H1 (cell line): ENCODE measurements at places on chromosomes 4 and X.

DNA sequence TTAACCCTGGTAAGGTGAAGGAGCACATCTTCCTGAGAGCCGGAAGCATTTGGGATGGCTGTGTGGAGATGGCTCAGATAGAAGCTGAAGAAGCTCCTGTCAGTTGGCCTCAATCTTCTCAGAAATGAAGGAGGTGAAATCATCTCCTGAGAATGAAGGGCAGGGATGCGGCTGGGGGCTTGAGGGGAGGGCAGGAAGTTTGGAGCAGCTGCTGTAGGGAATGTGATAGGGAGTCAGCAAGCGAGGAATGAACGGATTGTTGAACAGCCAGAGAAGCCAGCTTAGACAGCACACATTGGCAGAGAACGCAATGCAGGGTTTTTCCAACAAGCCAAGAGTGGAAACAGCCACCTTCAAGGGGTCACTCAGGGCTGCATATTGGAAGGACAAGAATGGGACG, 10.0 kb downstream of the KCNE5 start:
- H3K27me3 ChIP-seq: no peaks in the 10 kb centered on the region
- no peaks in the 10 kb centered on the region for H3K36me3 ChIP-seq
- no peak overlapping the region for H3K4me3 ChIP-seq
- no peak for DNase-seq
- no peaks in the 10 kb centered on the region for H3K4me1 ChIP-seq

GRCh38 chr4:75921910-75922309, 18.9 kb downstream of the NAAA start:
- DNase-seq: no peak
- H3K4me3 ChIP-seq: no peak overlapping the region
- no peaks in the 10 kb centered on the region for H3K36me3 ChIP-seq

- DNase-seq: peak; percentile 56
- no peak overlapping the region for H3K27ac ChIP-seq
- no peaks in the 10 kb centered on the region for H3K4me1 ChIP-seq
- H3K27me3 ChIP-seq: no peaks in the 10 kb centered on the region
- H3K4me3 ChIP-seq: no peak overlapping the region
Measured at GRCh38 chr4:164935363-164935762, 42.1 kb downstream of the TRIM61 start.

GRCh38 chr4:101074326-101074725, 273.0 kb downstream of the PPP3CA start:
- no peak overlapping the region for H3K4me3 ChIP-seq
- H3K4me1 ChIP-seq: no peaks in the 10 kb centered on the region
- no peaks in the 10 kb centered on the region for H3K36me3 ChIP-seq
- H3K27ac ChIP-seq: no peak overlapping the region

GRCh38 chr4:110660755-110661154, 37.9 kb upstream of the PITX2 start:
- no peaks in the 10 kb centered on the region for H3K27me3 ChIP-seq
- DNase-seq: no peak
- no peaks in the 10 kb centered on the region for H3K36me3 ChIP-seq
- H3K4me1 ChIP-seq: no peaks in the 10 kb centered on the region

DNA sequence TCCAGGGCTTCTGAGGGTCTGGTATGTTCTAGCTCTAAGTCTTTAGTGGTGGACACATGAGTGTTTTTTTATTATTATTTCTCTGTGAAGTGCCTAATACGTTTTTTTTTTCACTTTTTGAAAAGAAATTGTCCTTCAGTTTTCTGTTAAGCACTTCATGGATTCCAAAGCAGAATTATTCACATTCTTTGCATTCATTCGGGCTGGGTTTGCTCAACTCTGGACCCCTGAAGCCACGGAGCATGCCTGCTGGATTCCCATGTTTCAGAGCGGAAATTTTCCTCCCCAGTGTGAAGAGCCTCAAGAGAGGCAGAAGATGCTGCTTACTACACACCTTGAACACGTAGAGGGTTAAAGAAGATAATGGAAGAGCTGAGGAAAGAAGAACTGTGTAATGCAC, 107.5 kb downstream of the EGF start:
- H3K27ac ChIP-seq: no peak overlapping the region
- H3K4me3 ChIP-seq: no peak overlapping the region
- H3K36me3 ChIP-seq: no peaks in the 10 kb centered on the region
- DNase-seq: no peak
- H3K27me3 ChIP-seq: no peaks in the 10 kb centered on the region

GRCh38 chr4:106507440-106507839, 138.9 kb upstream of the GIMD1 start:
- DNase-seq: no peak
- H3K4me1 ChIP-seq: no peaks in the 10 kb centered on the region
- H3K4me3 ChIP-seq: no peak overlapping the region
- H3K27me3 ChIP-seq: peaks cover 1% of the 10 kb centered on the region

GRCh38 chr4:22416403-22416802, 99.5 kb downstream of the ADGRA3 start:
- H3K27ac ChIP-seq: no peak overlapping the region
- no peak overlapping the region for H3K4me3 ChIP-seq
- no peaks in the 10 kb centered on the region for H3K27me3 ChIP-seq
- H3K4me1 ChIP-seq: no peaks in the 10 kb centered on the region

DNA sequence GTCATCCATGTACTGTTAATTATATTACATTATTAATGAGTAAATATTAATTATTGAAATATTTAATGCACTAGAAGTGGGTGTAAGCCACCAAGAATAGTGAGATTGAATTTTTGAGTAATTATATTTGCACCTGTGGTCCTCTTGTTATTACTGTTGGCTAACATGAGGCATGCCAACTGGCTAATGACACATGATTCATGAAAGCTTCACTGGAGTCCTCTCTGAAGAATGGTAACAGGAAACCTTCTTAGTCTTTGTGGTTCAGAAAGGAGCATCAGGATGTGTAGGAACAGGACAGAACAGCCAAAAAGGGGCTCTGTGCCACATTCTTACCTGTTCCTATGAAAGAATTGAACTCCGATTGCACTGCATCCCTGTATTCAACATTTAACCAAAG, 65.2 kb downstream of the SLC4A4 start:
- H3K27me3 ChIP-seq: no peaks in the 10 kb centered on the region
- no peak overlapping the region for H3K4me3 ChIP-seq
- no peak overlapping the region for H3K27ac ChIP-seq
- H3K4me1 ChIP-seq: no peaks in the 10 kb centered on the region
- no peak for DNase-seq

GRCh38 chr4:82713856-82714255, 84.7 kb downstream of the SCD5 start:
- peaks cover 3% of the 10 kb centered on the region for H3K4me1 ChIP-seq
- no peak overlapping the region for H3K4me3 ChIP-seq

GRCh38 chr4:26388671-26389070, 67.9 kb downstream of the RBPJ start:
- no peaks in the 10 kb centered on the region for H3K27me3 ChIP-seq
- H3K27ac ChIP-seq: no peak overlapping the region
- H3K36me3 ChIP-seq: no peaks in the 10 kb centered on the region
- no peak overlapping the region for H3K4me3 ChIP-seq
- DNase-seq: no peak
- peaks cover 2% of the 10 kb centered on the region; the same call in 1 of the 2 replicates for H3K4me1 ChIP-seq

- no peak for DNase-seq
- H3K4me1 ChIP-seq: no peaks in the 10 kb centered on the region
- H3K27ac ChIP-seq: no peak overlapping the region
Measured at GRCh38 chrX:22516893-22517292, 244.2 kb downstream of the CBLL2 start.

DNA sequence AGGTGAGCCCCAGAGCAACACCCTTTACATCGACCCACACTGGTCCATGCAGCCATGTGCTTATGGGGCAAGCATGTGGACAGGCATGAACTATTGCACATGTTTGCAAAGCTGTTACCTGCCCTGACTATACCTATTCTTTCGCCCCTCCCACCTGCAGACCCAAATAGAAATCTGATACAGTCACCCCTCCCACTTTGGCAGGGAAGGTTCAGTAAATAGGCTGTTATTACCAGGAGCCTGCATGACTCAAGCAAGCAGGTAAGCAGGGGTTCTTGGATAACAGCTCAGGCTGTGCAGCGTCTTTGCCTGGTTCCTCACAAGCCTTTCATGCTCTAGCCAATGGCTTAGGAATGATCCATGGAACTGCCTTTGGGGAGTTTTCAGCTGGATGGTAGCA, 122.7 kb upstream of the DIPK2B start:
- H3K27ac ChIP-seq: no peak overlapping the region
- H3K4me3 ChIP-seq: no peak overlapping the region
- no peaks in the 10 kb centered on the region for H3K36me3 ChIP-seq
- H3K4me1 ChIP-seq: no peaks in the 10 kb centered on the region; the same call in 1 of the 2 replicates
- H3K27me3 ChIP-seq: no peaks in the 10 kb centered on the region

GRCh38 chr4:107577743-107578142, 142.3 kb downstream of the PAPSS1 start:
- H3K36me3 ChIP-seq: no peaks in the 10 kb centered on the region
- no peak overlapping the region for H3K4me3 ChIP-seq
- no peaks in the 10 kb centered on the region for H3K4me1 ChIP-seq
- H3K27me3 ChIP-seq: no peaks in the 10 kb centered on the region

DNA sequence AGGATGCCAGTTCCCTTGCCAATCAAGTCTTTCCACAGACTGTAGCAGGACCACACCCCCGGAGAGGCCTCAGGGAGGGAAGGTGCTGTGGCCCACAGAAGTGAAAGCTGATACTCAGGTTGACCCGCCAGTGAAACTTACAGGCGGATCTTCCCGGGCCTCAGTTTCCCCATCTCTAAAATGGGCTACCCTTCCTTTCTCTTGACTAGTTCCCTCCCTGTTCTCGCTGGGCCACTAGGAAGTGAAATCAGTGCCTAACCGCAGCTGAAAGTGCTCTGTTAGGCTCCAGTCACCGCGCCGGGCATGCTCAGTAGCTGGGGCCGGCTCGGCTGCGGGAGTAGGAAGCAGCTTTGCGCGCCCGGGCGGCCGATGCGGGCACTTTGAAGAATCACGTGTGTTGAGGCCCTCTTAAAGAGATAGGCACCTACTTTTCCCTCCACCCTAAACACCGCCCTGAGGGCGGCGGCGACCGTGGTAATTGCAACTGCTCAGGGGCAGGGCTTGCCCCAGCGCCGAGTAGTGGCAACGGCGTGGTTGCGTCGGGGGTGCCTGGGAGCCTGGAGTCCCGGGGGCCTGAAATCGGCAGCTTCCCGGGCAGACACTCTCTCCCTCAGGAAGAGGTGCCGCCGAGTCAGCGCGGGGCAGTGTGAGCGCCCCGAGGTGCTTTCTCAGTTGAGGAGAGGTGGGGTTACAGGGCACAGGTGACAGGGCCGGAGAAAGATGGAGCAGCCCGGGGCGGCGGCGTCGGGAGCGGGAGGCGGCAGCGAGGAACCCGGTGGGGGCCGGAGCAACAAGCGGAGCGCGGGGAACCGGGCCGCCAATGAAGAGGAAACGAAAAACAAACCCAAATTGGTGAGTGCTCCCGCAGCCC, at the start of gene DIAPH2:
Gene DIAPH2, plus strand, starts transcription at position 504 of the 871 bp plus-strand sequence.
- H3K27ac ChIP-seq: no peak within 1 kb of the TSS
- peak; percentile 38 for DNase-seq
- H3K27me3 ChIP-seq: no peaks in the 10 kb centered on the region
- H3K36me3 ChIP-seq: no peaks in the 10 kb centered on the region
- H3K4me3 ChIP-seq: peak within 1 kb of the TSS; percentile 63
- peaks cover 6% of the 10 kb centered on the region; the same call in 1 of the 2 replicates for H3K4me1 ChIP-seq

GRCh38 chr4:30945586-30945985, 225.4 kb downstream of the PCDH7 start:
- no peak overlapping the region for H3K4me3 ChIP-seq
- H3K36me3 ChIP-seq: no peaks in the 10 kb centered on the region
- no peak overlapping the region for H3K27ac ChIP-seq
- no peak for DNase-seq

GRCh38 chrX:14352511-14352910, 176.8 kb upstream of the GLRA2 start:
- H3K27ac ChIP-seq: no peak overlapping the region
- no peak for DNase-seq
- H3K4me1 ChIP-seq: no peaks in the 10 kb centered on the region
- no peaks in the 10 kb centered on the region for H3K36me3 ChIP-seq
- H3K4me3 ChIP-seq: no peak overlapping the region

- no peaks in the 10 kb centered on the region for H3K27me3 ChIP-seq
- no peaks in the 10 kb centered on the region; the same call in 1 of the 2 replicates for H3K4me1 ChIP-seq
- H3K36me3 ChIP-seq: no peaks in the 10 kb centered on the region
Measured at GRCh38 chr4:91198951-91199350, 1071.8 kb downstream of the CCSER1 start.

DNA sequence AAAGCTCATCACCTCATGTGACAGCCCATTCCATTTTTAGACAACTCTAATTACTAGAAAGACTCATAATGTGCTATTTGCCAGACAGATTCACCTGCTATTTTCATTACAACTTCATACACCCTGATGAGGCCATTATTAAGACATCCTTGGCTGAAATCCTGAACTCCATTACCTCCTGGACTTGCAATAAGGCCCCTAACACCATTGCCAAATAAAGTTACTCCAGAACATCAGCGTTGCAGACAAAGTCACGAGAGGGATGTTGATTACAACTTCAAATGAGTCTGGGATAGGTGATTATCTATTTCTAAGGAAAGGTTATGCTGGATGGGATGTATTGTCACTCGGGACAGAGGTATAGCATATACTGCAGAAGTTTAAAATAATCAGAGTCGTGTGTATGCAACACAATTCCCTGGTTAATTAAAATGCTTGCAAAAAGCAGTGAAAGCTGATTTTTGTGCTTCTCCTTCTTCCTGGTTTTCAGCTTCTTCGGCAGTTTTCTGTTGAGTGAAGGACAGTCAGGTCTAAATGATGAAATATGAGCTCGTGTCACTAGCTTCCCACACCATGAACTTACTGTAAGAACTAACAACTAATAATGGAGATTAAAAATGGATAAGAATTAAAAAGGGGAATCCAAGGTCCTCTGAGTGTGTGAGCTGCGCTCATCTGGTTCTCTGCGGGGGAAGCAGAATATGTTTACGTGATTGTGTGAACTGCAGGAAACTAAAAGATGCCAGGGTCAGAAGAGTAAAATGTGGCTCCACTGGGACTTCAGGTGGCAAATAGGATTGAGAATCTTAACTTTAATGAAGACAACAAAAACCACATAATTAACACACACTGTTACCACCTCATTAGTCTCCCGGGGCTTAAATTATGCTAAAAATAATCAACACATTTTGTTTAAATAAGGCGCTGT, 17.6 kb upstream of the SOD3 start:
- no peak overlapping the region for H3K4me3 ChIP-seq
- no peak overlapping the region for H3K27ac ChIP-seq
- H3K4me1 ChIP-seq: no peaks in the 10 kb centered on the region

- no peaks in the 10 kb centered on the region for H3K27me3 ChIP-seq
- H3K4me1 ChIP-seq: no peaks in the 10 kb centered on the region; the same call in 1 of the 2 replicates
- DNase-seq: no peak
- no peaks in the 10 kb centered on the region for H3K36me3 ChIP-seq
- H3K4me3 ChIP-seq: no peak overlapping the region
Measured at GRCh38 chr4:165844161-165844560, 28.9 kb upstream of the TLL1 start.

DNA sequence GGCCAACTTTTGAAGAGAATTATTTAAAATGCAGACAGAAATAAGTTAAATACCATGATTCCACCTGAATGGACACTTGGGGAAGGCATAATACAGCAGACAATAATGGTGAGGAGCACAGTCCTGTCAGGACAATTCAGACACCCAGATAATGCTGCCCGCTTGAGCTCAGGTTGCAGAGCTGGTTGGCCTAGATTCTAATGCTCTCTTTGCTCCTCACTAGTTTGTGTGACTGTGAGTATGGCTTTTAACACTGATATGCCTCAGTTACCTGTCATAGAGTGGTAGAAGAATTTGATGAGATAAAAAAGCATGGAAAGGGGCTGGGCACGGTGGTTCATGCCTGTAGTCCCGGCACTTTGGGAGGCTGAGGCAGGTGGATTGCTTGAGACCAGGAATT, 62.1 kb downstream of the SH3KBP1 start:
- no peaks in the 10 kb centered on the region for H3K4me1 ChIP-seq
- H3K27me3 ChIP-seq: no peaks in the 10 kb centered on the region
